ENCODE measurements at places on chromosomes 5 and 9.

DNA sequence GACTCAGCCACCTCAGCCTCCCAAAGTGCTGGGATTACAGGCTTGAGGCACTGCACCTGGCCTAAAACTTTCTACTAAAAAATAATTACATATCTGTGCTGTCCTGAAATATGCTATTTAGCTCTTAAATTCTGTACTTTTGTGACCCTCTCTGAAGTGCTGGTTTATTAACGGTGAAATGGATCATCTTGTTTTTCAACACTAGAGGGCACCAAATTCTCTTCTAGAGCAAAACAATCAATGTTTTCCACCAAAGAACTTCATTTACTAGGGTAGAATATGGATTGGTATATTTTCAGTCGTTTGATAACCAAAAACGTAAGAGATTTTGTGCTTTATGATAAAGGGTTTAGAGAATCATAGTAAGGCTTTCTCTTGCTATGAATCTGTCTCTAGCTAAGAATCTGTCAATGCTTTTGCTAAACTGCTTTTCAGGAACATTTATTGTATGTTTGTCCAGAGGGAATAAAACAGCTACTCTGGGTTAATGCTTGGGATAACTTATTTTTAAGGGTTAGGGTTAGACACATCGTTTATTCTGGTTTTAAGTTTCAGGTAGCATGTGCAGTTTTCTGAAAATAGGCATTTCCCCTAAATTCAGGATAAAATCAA is 63.6 kb downstream of the RNF180 start:
- no peak for DNase-seq

DNA sequence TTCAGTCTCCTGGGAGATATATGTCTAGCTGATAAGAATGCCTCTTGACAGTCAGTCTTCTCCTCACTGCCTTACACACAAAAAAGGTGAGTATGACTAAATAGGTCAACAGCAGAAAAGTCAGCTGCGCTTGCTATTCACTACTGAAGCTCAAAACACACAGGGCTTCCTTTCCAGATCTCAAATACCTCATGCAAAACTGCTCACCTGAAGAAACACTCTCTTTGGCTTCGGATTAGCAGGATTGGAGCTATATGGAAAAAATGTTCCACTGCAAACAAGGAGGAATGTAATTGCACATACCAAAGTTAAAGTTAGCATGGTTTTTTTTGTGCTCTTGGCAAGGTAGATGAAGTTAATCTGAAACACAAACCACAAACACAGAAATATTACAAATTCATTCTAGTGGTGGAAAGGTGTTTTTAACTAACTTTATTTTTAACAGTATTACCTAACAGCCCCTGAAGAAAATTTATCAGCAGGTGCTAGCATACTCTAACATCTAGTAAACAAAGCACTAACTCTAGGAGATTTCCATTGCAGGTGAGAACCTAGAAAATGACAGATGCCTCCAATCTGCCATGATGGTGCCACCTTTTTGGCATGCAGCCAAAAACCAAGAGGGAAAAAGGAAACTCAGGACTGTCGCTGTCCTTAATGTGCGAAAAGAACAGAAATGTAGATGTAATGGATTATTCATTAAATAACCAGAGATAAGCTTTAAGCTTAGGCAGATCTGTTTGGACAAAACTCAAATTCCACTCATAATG is 31.8 kb downstream of the ERMP1 start:
- no peak for DNase-seq

DNA sequence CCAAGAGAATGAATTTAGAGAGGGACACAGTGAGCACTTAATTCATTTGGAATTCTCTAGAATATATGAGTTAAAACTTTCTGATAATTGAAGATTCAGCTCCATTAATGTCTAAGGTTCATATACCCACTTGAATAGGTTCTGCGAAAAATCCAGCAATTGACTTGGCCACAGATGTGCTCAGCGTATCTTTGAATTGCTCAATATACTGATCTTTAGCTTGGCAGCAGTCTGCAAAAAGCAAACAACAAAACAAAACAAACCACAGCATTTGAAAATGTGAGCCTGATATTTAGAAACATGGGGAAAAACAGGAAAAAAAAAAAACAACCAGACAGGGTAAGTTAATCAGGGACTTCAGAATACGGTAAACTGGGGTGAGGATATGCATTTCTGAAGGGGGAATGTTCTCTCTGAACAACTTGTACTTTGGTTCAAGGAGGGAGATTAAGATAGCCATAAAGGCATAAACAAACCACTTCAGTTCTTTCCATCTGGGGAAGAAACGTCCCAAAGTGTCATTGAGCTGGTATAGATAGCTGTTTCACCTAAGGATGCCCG is 21.4 kb downstream of the AGXT2 start:
- DNase-seq = no peak

- DNase-seq = no peak
Observed at GRCh38 chr9:88628114-88628513, 93.1 kb downstream of the NXNL2 start.

GRCh38 chr5:68460147-68460798 is 244.7 kb downstream of the PIK3R1 start:
- DNase-seq = peak; percentile 20

DNA sequence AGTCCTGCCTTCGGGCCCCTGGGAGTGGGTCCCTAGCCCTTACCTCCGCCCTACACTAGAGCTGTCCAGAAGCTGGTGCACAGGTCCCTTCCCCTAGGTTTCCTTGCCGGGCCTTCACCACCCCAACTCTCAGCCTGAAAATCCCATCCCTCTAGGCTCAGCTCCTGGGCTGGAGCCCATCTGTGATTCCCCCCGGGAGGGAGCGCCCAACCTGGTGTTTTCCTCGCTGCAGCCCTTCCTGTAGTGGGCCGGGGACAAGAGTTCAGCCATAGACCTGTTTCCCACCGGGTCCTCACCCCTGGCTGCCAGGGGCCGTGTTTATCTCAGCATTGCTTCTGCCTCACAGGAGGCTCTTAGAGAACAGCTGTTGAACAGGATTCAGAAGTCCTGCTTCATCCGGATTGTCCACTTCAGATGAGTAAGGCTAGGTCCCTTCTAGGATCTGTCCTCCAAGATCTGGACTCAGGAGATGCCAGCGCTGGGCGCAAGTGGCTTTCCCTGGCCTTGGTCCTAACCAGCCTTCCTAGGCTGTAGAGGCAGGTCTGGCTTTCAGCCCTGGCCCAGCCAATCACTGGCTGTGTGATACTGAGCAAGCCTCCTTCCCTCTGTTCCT is 965 bp downstream of the GLIPR2 start:
- DNase-seq = no peak

DNA sequence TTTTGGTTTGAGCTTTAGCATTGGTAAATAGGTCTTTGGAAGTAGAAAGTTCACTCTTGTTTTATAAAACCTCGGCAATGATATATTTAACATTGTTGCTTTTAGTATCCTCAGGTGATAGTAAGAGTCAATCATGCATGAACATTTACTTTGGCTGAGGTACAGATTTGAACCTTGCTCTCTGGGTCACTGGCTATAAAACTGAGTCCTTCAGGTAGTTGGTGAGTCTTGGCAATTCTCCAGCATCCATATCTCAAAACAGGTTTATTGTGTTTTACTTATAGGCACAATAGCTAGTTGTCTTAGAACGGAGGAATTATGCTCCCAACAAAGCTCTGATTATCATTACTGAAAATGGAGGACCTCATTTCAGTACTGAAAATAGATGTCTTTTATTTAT is 75.1 kb downstream of the MAT2B start:
- DNase-seq = no peak

- DNase-seq = peak; percentile 100
Observed at GRCh38 chr5:176647030-176647842, at the start of gene TSPAN17. TSS of gene TSPAN17 (plus strand) at chr5:176647484. CDS start at chr5:176647616, 132 bp downstream.

DNA sequence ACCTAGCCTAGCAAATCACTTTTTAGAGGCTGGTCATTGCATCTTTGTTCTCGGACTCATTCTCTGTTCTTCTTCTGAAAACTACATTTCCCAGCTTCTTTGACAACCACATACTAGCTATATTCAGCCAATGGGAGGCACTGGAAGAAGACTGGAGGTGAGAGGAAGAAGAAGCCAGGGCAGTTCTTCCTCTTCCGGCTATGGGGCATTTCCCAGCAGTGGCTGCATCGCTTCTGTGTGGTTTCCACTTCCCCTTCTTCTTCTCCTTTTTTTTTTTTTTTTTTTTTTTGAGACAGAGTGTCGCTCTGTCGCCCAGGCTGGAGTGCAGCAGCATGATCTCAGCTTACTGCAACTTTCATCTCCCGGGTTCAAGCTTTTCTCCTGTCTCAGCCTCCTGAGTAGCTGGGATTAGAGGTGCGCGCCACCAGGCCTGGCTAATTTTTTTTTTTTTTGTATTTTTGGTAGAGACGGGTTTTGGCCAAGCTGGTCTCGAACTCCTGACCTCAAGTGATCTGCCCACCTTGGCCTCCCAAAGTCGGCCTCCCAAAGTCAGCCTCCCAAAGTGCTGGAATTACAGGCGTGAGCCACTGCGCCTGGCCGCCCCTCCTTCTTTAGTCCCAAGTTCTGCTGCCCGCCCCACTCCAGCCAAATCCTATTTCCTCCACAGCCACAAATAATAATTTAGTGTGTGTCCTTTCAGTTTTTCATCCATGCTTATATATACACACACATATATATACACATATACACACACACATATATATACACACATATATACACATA is 6.9 kb upstream of the UBAP1 start:
- no peak for DNase-seq

DNA sequence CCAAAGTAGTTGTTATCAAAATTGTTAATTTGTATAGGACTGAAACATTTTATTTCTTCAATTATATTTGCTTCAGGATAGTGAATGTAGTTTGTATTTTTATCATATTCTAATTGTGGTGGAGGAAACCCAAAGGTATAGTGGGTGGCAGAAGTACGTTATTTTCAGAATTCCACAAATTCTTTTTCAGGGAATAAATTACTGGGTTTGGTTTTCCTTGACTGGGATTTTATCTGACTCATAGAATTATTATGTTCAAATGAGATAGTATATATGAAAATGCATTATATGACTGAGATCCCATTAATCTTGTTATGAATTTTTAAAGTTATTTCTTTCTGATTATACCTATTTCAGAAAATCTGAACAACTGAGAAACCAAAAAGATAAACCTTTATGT is 73.7 kb downstream of the VPS13A start:
- no peak for DNase-seq
